NCI-H748 treated with DMSO at 0.1 percent for 48 hours (cell line): ENCODE measurements at places on chromosomes 1 and 21.

DNA sequence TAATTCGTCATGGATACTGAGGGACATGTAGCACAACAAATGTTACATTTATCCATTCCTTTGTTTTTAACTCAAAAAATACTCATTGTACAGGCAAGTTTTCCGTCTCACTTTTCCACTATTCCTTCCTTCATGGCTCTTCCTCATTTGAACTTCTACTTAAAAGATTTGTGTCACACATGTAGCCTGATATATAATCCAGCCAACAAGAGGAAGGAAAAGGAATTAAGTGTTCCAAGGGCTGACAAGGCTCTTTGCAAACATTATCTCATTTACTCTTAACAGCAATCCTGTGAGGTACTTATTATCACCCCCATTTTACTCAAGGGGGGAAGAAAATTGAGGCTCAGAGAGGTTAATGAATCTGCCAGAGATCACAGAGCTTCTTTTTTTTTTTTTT is 22.9 kb downstream of the CD244 start:
- DNase-seq, result no peak

DNA sequence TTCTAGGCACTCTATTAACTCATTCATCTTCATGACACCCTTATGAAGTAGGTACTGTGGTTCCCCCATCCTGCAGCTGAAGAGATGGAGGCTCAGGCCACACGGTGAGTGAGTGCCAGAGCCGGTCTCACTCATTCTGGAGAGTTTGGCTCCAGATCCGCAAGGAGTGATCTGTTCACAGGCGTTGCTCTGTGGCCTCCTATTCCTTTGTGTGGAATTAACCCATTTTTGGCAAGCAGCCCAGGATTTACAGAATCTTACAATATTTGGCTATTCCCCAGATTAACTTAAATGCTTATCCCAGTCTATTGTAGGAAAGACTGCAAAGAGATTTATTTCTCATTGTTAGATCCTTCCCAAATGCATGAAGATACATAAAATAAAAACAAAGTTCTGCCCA is 29.6 kb downstream of the KIAA0040 start:
- no peak for DNase-seq

- no peak for DNase-seq
Measured at GRCh38 chr1:36258960-36259344, 34.7 kb downstream of the THRAP3 start.

- DNase-seq, result no peak
Measured at GRCh38 chr1:234175363-234175762, 197.9 kb upstream of the COA6 start.

- no peak for DNase-seq
Measured at GRCh38 chr1:111908011-111908621, 81.4 kb downstream of the KCND3 start.

DNA sequence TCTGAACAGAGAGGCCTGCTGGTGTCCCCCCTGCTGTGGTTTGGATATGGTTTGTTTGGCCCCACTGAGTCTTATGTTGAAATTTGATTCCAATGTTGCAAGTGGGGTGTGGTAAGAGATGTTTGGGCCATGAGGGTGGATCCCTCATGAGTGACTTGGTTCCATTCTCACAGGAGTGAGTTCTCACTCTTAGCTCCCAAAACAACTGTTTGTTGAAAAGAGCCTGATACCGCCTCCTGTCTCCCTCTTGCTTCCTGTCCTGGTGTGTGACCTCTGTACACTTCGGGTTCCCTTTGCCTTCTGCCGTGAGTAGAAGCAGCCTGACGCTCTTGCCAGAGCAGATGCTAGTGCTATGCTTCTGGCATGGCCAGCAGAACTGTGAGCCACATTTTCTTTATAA is 60.5 kb downstream of the C21orf91 start:
- no peak for DNase-seq

DNA sequence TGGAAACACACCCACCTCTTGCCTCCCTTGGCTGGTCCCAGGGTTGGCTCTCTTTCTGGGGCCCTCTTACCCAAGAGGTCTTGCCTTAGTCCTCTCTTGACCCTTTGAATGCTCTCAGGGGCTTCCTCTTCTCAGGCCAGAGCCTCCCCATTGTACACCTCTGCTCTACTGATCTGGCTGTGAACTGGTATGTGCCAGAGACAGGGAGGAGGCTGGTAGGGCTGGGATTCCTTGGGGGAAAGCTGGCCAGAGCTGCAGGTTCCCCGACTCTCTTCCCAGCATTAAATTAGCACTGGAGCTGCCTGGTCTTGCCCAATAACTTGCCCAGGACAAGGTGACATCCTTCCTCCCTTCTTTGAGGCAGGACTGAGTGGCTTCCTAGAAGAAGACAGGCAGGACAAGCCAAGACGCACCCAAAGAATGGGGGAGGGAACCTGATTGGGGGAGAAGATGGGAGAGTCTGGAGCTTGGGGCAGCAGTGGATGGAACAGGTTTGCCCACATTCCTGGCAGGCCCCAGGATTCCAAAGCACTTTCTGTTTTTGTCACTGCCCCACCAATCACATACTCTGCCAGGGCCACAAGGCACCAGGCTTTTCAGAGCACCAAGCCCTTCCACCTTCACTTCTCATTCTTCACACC is 37.2 kb upstream of the CITED4 start:
- no peak for DNase-seq

DNA sequence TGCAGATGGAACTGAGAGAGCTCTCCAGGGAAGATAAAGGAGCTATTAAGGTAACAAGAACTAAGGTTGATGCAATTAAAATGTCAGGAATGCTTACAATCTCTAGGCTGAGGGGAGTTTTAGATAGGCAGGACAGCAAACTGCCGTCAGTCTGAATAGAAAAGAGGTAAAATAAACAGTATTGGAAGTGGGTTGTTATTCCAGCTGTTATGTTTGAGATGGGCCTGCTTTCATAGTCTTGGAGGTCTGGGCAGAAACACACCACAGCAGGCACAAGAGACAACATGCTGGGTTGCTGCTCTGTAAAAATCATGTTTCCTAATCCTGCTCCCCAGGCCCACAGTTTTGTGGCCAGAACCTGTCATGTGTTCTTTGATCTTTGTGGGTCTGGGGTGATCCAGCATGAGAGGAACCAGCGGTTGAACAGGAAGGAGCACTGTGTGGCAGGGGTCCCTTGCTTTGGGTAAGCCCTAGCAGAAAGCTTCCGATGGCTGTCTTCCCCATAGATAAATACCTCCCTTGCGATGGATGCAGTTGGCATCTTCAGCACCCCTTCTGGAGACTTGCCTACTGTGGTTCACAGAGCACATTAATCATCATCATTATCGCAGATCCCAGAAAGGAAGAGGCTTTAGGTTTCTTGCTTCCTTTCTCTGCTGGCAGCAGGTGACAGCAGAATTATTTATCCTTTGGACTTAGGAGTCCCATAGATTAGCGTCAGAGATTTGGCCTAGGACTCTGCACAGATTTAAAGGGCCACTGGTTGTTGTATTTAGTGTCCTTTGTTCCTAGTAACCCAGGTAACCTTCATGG is 97.1 kb downstream of the AK5 start:
- DNase-seq, result no peak

GRCh38 chr1:10730985-10731384 is 65.5 kb downstream of the CASZ1 start:
- no peak for DNase-seq

GRCh38 chr1:15916417-15916816 is 59.5 kb downstream of the ZBTB17 start:
- no peak for DNase-seq

DNA sequence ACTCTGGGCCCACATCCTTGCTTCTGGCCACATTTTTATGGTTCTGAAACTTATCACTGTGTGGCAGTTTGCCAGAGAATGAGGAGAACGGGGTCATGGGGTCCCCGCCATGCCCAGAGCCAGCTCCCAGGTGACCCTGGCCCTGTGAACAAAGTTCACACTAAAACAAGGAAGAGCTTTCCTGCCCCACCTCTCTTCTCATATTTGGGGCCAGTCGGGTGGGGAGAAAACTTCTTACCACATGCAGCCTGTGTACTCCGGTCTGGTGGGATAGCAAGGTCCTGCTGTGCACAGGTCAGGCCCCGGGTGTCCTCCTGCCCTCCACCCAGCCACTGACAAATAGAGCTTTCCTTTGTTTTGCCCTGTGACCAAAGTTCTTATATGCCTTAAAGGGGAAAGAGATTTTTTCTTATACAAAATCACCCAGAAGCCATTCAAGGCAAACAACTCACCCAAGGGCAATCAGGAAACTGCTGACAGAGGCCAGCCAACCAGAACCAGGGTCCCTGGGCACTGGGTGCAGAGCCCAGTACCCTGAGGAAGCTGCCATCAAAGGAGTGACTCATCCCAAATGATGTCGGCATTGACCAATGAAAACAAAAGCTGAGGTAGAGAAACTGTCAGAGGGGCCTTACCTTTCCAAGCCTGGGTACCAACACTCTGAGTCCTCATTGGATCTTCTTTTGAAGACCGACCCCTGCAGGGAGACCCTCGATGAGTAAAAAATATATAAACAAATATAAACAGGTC is 53.6 kb downstream of the OLIG1 start:
- DNase-seq, result no peak

GRCh38 chr1:2438038-2438437 is 25.7 kb upstream of the PEX10 start:
- DNase-seq, result no peak

- DNase-seq, result peak; percentile 63
Measured at GRCh38 chr1:1630191-1630964, 1.6 kb upstream of the MMP23B start.

DNA sequence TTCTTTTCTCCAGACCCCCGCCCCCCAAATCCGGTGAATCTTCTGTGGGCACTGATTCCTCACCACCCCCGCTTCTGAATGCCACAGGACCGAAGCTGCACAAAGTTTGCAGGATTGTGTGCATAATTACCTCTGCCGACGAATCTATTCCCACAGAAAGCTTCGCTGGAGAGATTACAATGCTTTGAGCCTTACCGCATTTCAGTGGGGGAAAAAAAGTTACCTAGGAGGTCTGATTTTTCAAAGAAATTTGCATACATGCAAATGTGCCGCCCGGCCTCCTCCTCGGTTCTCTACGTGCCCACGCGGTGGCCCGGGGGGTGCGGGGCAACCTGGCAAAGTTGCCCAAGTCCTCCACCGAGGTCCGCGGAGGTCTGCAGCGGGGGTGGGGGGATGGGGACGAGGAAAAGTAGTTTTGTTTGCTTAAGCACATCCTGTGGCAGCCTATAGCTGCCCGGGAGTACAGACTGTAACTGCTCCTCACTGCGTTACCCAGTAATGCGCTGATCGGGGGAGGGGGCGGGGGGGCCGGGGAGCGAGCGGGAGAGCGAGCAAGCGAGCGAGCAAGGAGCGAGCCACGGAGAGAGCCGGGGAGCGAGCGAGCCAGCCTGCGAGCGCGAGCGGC is 563 bp upstream of the NFIA start:
- DNase-seq, result peak; percentile 12

GRCh38 chr1:231695439-231696255 is 69.1 kb downstream of the DISC1 start:
- DNase-seq, result no peak

GRCh38 chr21:40373761-40374160 is 473.2 kb downstream of the DSCAM start:
- DNase-seq, result no peak

DNA sequence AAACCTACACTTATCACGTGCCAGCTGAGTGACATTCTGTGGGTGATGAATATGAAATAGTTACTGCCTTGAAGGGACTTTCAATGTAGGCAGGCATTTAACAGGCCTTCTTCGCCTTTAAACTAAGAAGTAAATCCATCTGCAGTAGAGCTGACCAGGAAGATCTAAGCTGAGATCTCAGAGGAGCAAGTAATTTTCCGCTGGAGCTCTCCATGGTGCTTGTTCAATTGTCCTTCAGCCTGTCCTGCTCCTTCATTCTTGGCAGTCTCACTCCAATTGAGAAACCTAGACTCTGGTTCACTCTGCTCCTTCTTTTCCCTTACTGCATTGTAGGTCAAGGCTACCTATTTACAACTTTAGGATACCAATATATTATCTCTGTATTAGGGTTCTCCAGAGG is 183.5 kb downstream of the HMCN1 start:
- DNase-seq, result no peak

DNA sequence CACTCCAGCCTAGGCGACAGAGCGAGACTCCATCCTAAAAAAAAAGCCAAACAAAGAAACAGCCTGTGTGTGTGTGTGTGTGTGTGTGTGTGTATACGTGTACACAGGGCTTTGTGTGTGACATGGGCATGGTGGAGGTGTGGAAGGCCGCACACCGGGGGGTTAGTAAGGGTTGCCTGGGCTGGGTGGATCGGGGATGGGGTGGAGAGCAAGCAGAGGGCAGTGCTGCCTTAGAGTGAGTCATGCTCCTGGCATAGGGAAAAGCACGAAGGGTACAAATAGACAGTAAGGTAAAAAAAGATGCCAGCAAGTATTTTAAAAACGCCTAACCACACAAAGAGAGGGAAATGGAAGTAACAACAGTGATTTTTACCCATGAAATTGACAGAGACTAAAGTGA is 6.2 kb downstream of the PRMT2 start:
- DNase-seq, result no peak

GRCh38 chr21:15004721-15005370 is 60.0 kb downstream of the NRIP1 start:
- DNase-seq, result no peak

GRCh38 chr1:109466452-109467300 is at the start of gene SYPL2:
SYPL2 (plus strand) TSS chr1:109466546; CDS start chr1:109466844, 298 bp downstream.
- no peak for DNase-seq
